Left renal pelvis (tissue), 4 donors: ENCODE measurements at places on chromosomes 13 and 19. TPM values are rescaled to one million over a fixed set of nuclear protein-coding genes. Genes with fewer than 3 reads are reported as not detected.
A peak's percentile ranks its signal among the peaks of the same experiment; 100 is the strongest.

The ANGPTL8 gene
- polyA plus RNA-seq = 0.32 TPM

The SH2D3A gene
- polyA plus RNA-seq = 0.64 TPM

The MEF2B gene
- polyA plus RNA-seq = 1.9 TPM

The WTIP gene
- 48.9 TPM for polyA plus RNA-seq

The SYT5 gene
- polyA plus RNA-seq = 0.09 TPM

The EFNA2 gene
- polyA plus RNA-seq = 1.8 TPM

DNA sequence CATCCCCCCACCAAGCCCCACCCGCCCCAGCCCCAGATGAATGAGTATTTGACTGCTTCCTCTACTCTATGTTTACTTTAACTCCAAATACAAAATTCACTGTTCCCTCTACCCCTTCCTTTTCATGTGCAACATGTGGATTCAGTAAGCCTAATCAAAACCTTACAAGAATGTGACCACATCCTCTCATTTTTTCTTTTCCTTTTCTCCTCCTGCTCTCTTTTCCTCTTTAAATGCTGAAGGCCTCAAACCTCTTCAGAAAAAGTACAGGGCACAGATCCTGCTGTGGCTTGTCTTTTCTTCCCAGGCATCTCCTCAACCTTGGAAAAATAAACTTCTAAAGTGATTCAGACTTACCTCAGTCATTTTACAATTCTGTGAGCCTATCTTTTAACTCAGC is 119.0 kb downstream of the MYCBP2 start:
- DNase-seq = no peak

DNA sequence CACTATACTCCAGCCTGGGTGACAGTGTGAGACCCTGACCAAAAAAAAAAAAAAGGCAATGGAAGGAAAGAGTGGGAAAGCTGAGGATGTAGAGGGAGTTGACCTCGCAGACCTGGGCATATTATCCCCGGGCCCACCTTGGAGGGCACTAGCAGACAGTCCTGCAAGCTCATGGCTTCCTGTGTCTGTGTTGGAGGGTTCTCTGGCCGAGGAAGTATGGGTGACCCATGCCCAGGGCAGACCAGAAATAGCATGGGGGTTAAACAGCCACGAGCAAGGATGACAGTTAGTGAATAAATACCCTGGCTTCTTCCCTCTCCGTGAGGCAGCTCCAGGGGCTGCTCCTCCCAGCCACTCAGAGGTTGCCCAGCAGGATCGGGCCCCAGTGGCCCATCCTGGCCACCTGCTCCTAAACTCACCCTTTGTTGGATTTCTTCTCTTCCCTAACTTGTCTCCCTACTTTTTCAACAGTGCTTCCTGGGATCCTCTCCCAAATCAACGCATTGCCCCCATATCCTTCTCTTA is 485.8 kb downstream of the ZNF536 start:
- no peak for DNase-seq

GRCh38 chr19:15330801-15331418 is 1.4 kb downstream of the BRD4 start:
- no peak for DNase-seq

- DNase-seq = peak; percentile 37
These were observed 40.3 kb downstream of the DEDD2 start for GRCh38 chr19:42176990-42177685.

- DNase-seq = no peak
These were observed 78.6 kb downstream of the DCT start for GRCh38 chr13:94400874-94401273.

DNA sequence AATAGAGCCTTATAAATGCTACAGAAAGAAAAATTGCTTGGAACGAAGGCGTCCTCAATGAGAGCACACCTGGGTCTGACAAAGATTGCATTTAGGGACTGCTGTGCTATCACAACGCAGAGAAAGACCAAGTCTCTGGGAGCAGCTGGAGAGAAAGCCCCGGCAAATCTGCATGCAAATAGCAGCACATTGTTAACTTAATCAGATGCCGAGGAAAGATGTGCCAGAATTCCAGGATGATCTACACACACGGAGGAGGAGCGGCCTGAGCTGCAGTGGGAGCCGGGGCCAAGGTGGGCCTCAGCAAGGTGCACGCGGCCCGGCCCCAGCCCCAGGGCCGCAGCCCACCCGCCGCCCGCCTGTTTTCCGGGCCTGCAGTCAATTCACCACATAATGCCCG is 1.4 kb downstream of the ZNF536 start:
- DNase-seq = no peak

GRCh38 chr13:104114101-104114500 is 1047.9 kb upstream of the SLC10A2 start:
- DNase-seq = no peak

- DNase-seq = no peak
These were observed 303.6 kb upstream of the ZNF507 start for GRCh38 chr19:32041681-32042292.
